ENCODE measurements at places on chromosomes 6 and 20. TPM values are rescaled to one million over a fixed set of nuclear protein-coding genes. Genes with fewer than 3 reads are reported as not detected.

- H3K4me3 ChIP-seq: no peak overlapping the region
- peaks cover 30% of the 10 kb centered on the region for H3K27me3 ChIP-seq
- no peak for DNase-seq
- no peaks in the 10 kb centered on the region for H3K36me3 ChIP-seq
- H3K4me1 ChIP-seq: no peaks in the 10 kb centered on the region
Measured at GRCh38 chr6:56962441-56962840, 7.5 kb downstream of the BEND6 start.

GRCh38 chr6:113980937-113981554, 10.1 kb upstream of the HDAC2 start:
- no peak overlapping the region for H3K27ac ChIP-seq
- no peak for DNase-seq
- H3K4me1 ChIP-seq: no peaks in the 10 kb centered on the region
- no peak overlapping the region for H3K4me3 ChIP-seq
- peaks cover 9% of the 10 kb centered on the region for H3K27me3 ChIP-seq

- H3K27me3 ChIP-seq: peaks cover 37% of the 10 kb centered on the region
- no peak overlapping the region for H3K4me3 ChIP-seq
- peaks cover 4% of the 10 kb centered on the region for H3K36me3 ChIP-seq
- peaks cover 21% of the 10 kb centered on the region for H3K4me1 ChIP-seq
- DNase-seq: no peak
Measured at GRCh38 chr6:37702314-37702713, 4.6 kb upstream of the MDGA1 start.

DNA sequence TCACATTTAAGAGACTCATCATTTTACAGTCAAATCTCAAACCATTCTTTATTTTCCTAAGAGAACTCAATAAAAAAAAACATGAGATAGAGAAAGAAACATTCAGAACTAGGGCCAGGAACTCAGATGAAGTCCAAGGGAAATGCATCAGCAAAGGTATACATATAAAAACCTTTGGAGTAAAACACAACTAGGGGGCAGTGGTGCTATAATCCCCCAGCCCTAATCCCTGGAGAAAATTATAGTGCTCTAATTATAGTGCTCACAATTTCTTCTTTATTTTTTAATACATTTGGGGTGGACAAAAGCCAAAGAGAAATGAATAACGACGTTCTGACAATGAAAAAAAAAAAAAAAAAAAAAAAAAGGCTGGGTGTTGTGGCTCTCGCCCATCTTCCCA, 100.6 kb upstream of the EMILIN3 start:
- H3K27ac ChIP-seq: no peak overlapping the region
- H3K4me3 ChIP-seq: no peak overlapping the region
- H3K4me1 ChIP-seq: peaks cover 9% of the 10 kb centered on the region
- no peak for DNase-seq
- H3K27me3 ChIP-seq: no peaks in the 10 kb centered on the region

DNA sequence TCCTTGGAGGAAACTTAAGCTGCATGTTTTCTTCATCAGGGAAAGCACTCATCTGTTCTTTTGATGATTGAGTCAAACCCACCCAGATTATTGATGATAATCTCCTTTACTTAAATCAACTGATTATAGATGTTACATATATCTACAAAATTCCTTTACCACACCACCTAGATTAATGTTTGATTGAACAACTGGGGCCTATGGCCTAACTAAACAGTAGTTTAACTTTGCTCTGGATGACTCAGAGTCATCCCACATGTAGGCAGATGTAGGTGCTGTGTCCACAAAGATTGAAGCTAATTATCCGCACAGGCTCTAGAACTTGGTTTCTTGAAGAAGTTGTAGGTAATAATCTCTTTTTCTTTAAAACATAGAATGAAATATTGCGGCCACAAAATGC, 42.2 kb downstream of the PKIB start:
- H3K4me3 ChIP-seq: no peak overlapping the region
- no peak overlapping the region for H3K27ac ChIP-seq
- no peak for DNase-seq
- no peaks in the 10 kb centered on the region for H3K27me3 ChIP-seq
- H3K36me3 ChIP-seq: no peaks in the 10 kb centered on the region
- H3K4me1 ChIP-seq: no peaks in the 10 kb centered on the region

- H3K4me3 ChIP-seq: no peak overlapping the region
- no peaks in the 10 kb centered on the region for H3K4me1 ChIP-seq
- H3K27ac ChIP-seq: no peak overlapping the region
- H3K27me3 ChIP-seq: peaks cover 23% of the 10 kb centered on the region
Measured at GRCh38 chr6:105204331-105204730, 24.5 kb upstream of the POPDC3 start.

GRCh38 chr6:126361832-126362440, 22.0 kb downstream of the CENPW start:
- no peaks in the 10 kb centered on the region for H3K4me1 ChIP-seq
- H3K27ac ChIP-seq: no peak overlapping the region
- DNase-seq: no peak
- H3K36me3 ChIP-seq: peaks cover 6% of the 10 kb centered on the region
- no peaks in the 10 kb centered on the region for H3K27me3 ChIP-seq

- H3K4me3 ChIP-seq: no peak overlapping the region
- no peak for DNase-seq
- H3K27me3 ChIP-seq: no peaks in the 10 kb centered on the region
- no peaks in the 10 kb centered on the region for H3K4me1 ChIP-seq
- H3K27ac ChIP-seq: no peak overlapping the region
Measured at GRCh38 chr6:163530406-163530805, 115.9 kb downstream of the QKI start.

Gene DUSP15
- total RNA-seq: not detected

Gene PMEPA1
- 0.66 TPM for total RNA-seq

GRCh38 chr6:91185072-91185471, 598.2 kb upstream of the MAP3K7 start:
- no peaks in the 10 kb centered on the region for H3K27me3 ChIP-seq
- H3K36me3 ChIP-seq: no peaks in the 10 kb centered on the region
- DNase-seq: no peak
- H3K27ac ChIP-seq: no peak overlapping the region

Gene RIPPLY2
- not detected for total RNA-seq

DNA sequence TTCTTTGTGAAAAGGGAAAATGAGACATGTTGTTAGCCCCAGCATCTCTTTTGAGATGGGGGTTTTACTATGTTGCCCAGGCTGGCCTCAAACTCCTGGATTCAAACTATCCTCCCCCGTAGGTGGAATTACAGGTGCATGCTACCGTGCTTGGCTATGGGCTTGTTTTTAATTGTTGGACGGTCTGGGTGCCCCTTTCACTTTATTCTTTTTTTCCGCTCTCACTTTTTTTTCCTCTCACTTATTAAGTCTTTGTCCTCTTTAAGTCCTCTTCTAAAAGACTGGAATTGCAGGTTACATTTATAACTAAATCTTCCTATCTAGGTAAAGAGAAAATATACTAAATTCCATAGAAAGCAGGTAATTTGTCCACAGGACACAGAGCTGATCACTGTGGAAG, 18.8 kb upstream of the PRDM13 start:
- no peak overlapping the region for H3K27ac ChIP-seq
- no peak for DNase-seq
- H3K4me3 ChIP-seq: no peak overlapping the region
- peaks cover 25% of the 10 kb centered on the region for H3K4me1 ChIP-seq
- peaks cover 74% of the 10 kb centered on the region for H3K27me3 ChIP-seq

DNA sequence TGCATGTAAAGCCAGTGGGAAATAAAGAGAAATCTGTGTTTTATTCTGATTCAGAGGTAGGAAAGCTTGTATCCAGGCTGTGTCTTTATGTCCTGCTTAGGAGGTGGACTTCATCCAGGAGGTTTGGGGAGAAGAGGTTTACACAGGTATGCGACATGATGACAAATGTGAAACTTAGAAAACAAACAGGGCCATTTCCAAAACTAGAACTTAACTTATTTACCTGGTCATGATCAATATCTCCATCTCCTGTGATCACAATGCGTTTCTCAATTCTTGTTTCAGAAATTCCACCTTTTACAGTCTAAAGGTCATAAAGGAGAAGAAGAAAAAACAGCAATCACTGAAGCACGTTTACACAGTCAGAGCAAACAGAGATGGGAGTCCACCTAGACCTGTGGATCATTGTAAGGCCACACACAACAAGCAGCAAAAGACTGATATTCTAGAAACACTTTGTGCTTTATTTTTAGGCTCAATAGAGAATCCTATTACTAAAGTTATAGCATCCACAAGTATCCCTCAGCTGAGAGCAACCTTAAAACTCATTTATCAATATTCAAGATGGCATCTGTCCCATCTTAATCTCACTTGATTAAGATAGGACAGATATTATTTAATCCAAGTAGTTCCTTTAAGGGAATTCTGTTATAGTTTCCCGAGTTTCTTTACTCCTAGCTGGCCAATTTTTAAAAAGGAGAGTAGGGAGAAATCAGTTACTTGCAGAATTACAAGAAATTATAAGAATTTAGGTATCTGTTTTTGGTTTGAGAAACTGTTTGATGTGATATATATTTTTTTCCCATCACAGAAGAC, 36.4 kb downstream of the SMLR1 start:
- no peak for DNase-seq
- no peak overlapping the region for H3K27ac ChIP-seq
- H3K4me3 ChIP-seq: no peak overlapping the region
- no peaks in the 10 kb centered on the region for H3K27me3 ChIP-seq

DNA sequence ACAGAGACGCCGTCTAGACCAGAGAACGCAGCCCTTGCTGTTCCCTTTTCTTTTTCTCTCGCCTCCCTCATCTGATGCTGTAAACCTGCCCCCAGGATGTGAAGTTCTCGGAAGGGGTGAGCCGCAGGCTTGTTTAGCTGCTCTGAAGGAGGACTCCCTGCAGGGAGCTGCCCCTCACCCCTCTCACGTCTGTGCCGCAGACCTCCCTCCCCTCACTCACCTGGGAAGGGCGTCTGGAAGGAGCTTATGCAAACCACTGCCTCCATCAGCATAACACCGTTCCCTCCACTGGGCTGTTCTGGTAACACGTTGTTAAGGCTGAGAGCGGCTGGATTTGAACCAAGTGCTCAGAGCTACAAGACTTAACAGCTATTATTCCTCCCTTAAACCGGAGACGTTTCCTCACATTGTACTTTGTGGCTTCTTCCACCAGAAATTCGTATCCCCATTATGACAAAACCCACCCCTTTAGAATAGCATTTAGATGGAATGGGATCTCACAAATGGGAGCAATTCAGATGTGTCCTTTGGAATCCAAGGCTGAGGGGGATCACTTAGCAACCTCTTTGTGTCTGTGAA, 99.8 kb downstream of the SMOC2 start:
- no peaks in the 10 kb centered on the region for H3K36me3 ChIP-seq
- H3K4me1 ChIP-seq: no peaks in the 10 kb centered on the region
- no peaks in the 10 kb centered on the region for H3K27me3 ChIP-seq
- DNase-seq: no peak
- H3K4me3 ChIP-seq: no peak overlapping the region

Gene KCNQ2
- 0.26 TPM for total RNA-seq

Gene SLCO4A1
- total RNA-seq: 67.3 TPM

Gene HLA-F
- 270 TPM for total RNA-seq

Gene FAM209B
- 1.5 TPM for total RNA-seq

Gene SMPDL3A
- 0.42 TPM for total RNA-seq

GRCh38 chr20:11193241-11193640, 519.4 kb upstream of the JAG1 start:
- H3K4me1 ChIP-seq: peaks cover 4% of the 10 kb centered on the region
- H3K27ac ChIP-seq: no peak overlapping the region
- H3K27me3 ChIP-seq: no peaks in the 10 kb centered on the region
- no peak overlapping the region for H3K4me3 ChIP-seq

DNA sequence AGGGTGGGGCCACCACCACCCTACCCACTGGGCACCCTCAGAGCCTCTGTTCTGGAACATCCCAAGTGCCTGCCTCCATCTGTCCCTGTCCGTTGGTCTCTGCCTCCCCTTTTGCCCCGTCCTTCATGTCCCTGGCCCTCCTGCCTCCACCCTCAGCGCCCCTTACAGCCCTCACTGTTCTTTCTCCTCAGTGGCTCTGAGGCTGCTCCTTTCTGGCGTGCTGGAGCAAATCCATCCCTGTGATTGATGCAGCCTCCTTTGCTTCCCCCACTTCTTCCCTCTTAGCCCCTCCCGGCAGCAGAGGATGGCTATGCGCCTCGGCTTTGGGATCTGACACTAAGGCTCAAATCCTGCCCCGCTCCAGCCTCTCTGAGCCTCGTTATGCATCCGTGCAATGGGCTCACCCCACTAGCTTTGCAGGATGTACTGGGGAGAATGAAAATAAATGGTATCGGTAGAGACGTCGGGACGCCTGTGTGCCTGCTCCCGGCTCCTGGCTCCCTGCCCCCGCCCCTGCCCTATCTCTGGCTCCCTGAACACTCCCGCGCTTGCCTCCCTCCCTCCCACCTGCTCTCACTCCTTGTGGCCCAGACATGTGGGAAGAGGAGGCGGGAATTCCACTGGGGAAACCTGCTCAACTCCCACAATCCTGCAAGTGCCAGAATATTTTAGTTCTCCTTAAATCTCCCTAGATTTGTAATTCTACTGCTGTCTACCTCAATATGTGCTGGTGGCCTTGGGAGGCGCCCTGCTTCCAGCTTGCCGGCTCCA, 13.1 kb downstream of the VSTM2L start:
- peaks cover 9% of the 10 kb centered on the region for H3K4me1 ChIP-seq
- H3K27me3 ChIP-seq: peaks cover 37% of the 10 kb centered on the region
- H3K36me3 ChIP-seq: no peaks in the 10 kb centered on the region
- no peak for DNase-seq

Gene SYCP2
- 5.3 TPM for total RNA-seq

DNA sequence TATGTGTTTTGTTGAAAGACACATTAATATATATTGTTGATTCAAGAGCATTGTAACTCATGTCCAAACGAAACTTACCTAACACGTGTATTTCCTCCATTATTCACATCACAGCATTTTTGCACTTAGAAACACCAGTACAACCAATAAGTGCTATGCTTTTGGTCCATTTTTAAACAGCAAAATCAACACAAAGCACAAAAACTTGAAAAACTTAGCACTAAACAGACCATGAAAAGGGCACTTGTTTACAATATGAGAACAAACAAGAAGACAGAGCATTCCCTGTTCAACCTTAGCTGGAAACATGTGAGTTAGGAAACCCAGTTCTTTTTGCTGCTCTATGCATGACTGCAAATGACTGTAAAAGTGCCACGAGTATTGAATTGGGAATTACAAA, 9.6 kb downstream of the GLYATL3 start:
- no peak for DNase-seq
- no peak overlapping the region for H3K4me3 ChIP-seq
- H3K4me1 ChIP-seq: no peaks in the 10 kb centered on the region
- no peaks in the 10 kb centered on the region for H3K36me3 ChIP-seq
